ENCODE measurements at places on chromosomes 13 and 19.

GRCh38 chr19:14682084-14682483 lies 7.4 kb upstream of the ADGRE3 start:
- no peak for DNase-seq

- no peak for DNase-seq
Observed at GRCh38 chr13:21080593-21080891, 19.2 kb upstream of the LATS2 start.

- DNase-seq, result no peak
Observed at GRCh38 chr13:83372786-83373185, 509.5 kb downstream of the SLITRK1 start.

DNA sequence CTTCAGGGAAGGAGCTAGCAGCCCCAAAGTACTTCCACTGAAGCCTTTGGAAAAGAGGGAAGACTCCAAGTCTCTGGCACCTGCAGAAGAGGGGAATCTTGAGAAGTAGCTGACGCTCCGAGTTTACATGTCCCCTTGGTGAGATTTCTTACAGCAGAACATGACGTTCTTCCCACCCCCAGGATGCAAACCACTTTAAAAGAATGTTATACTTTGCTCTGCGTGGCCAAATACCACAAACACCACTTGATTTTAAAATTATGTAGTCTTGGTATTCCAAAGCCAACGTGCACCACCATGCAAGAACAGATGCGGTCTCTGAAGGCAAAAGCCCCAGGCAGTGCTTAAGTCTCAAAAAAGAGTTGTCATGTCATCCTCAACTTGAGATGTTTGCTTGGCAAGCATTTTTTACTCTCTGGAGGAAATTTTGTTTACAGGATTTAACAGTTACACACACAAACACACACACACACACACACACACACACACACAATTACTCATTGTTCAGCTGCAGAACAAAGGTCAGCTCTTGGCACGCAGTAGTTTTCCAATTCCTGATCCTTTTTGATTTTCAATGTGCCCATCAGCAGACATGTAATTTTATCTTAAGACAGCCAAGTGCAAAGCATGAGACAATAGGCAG lies 106.1 kb downstream of the RGCC start:
- no peak for DNase-seq

GRCh38 chr13:100542826-100543156 lies 45.8 kb downstream of the GGACT start:
- no peak for DNase-seq

GRCh38 chr19:827710-828321 lies at the start of gene AZU1:
Gene AZU1, plus strand, starts transcription at chr19:827837. Its CDS starts 10 bp downstream, at chr19:827847.
- no peak for DNase-seq

DNA sequence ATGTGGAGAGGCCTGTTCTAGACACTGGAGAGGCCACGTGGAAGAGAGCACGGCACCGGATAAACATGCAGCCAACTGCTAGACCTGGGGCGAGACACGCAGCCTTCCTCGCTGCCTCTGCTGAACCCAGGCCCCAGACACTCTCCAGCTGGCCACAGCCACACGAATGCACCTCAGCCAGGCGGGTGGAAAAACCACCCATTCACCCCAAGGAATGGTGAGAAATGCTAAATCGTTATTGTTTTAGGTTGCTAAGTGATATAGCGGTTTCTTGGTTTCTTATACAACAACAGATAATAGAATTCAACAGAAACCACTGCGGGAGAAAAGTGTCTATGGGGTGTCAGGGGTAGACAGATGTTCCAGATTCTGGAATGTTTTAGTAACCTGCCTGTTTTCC lies 52.5 kb downstream of the STK24 start:
- no peak for DNase-seq

Measured in cerebellar nuclear complex (tissue), 1 donor.